ENCODE measurements at places on chromosomes 7 and 10.
A peak's percentile ranks its signal among the peaks of the same experiment; 100 is the strongest.

- DNase-seq = no peak
These were observed 64.1 kb downstream of the DOCK1 start for GRCh38 chr10:126969310-126969709.

DNA sequence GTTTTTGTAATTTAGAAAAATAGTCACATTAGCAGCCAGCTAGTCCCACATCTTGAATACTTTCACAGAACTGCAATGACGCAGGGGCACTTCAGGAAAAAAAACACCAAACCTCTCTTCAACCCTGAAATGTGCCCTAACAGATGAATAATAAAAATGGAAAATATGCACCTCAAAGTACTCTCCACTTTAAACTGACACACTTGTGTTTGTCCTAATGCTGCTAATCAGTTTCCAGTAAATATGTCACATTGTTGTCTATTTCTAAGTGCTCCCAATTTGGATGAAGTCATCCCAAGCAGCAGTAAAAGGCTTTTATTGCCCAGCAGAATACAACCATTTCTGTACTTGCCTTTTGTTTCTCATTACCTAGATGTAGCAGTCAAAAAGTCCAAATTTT, 86.7 kb downstream of the PARD3 start:
- DNase-seq = no peak

- no peak for DNase-seq
These were observed 110.0 kb downstream of the EMX2 start for GRCh38 chr10:117652228-117653169.

- no peak for DNase-seq
These were observed 95.2 kb downstream of the PHTF2 start for GRCh38 chr7:77893813-77894212.

GRCh38 chr7:11155883-11156282, 182.2 kb downstream of the PHF14 start:
- no peak for DNase-seq

DNA sequence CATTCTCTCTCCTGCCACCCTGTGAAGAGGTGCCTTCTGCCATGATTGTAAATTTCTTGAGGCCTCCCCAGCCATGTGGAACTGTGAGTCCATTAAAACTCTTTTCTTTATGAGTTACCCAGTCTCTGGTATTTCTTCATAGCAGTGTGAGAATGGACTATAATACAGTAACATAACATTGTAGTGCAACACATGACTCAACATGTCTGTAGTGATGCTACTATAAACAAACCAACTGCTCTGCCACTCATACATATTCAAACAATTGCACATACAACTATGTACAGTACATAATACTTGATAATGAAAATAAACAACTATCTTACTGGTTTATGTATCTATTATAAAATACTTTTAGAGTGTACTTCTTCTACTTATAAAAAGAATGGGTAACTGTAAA, 7.1 kb downstream of the ATOH7 start:
- peak; percentile 37 for DNase-seq

DNA sequence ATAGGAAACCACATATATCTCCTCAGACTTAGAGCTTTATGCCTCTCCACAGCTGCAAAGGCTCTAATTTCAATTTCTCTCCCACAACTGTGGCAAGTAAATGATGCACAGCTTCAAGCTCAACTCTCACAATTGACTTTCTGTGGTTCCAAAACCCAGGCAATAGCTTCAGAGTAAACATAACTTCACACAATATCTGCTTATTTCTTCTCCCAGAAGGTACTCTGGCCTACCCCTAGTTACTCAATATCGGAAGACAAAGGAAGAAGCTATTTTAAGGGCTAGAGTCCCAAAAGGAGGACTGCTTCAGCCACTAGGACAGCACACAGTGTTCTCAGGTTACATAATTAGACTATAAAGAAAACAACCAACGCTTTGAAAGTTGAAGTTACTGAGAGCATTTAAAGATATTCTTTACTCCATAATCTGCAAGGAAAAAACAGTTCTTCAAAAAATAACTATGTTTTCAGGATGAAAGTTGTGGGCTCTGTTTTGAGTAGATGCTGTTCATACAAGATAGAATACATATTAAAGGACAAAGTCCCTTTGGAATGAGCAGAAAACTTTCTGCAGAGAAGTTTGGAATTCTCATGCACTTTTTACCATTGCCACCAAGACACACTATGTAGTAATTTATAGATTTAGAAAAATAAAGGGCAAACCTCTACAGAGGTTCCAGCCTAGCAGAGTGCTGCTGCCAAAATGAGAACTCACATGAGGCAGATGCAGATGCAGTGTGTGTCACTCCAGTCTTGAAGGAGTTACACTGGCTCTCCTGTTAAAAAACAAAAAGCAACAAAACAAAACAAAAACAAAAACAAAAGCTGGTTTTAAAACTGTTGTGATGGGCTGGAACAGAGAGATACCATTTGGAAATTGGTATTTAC, 81.8 kb downstream of the NT5C2 start:
- DNase-seq = no peak

DNA sequence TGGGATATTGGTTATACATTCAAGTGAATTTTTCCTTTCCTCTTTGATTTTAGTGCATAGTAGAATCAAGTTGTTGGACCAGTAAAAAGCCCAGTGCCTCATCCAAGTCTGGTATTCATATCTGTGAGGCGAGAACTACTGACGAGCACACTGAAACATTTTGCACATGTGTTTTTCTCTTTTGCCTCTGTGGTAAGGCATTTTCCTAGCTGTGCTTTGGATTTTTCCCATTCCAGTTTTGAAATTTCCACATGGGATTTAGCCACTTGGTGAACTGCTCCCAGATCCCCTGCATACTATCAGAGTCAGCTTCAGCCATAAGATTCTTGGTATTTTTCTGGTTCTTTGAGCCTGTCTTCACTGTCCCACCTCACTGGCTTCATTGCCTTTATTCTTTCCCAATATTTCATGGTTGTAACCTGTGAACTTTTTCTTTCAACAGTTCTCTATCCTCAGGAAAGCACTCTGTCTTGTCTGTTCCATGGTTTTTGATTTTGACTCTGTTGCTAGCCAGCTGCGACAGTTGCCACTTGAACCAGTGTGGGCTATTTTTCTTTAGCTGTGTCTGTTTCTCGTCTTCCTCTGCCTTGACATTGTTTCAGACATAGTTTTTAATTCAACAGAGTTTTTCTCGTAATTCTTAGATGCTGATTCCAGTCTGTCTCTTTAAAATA, 239.0 kb downstream of the REEP3 start:
- DNase-seq = no peak

- no peak for DNase-seq
These were observed 13.2 kb upstream of the FRMPD2 start for GRCh38 chr10:48287417-48288391.

DNA sequence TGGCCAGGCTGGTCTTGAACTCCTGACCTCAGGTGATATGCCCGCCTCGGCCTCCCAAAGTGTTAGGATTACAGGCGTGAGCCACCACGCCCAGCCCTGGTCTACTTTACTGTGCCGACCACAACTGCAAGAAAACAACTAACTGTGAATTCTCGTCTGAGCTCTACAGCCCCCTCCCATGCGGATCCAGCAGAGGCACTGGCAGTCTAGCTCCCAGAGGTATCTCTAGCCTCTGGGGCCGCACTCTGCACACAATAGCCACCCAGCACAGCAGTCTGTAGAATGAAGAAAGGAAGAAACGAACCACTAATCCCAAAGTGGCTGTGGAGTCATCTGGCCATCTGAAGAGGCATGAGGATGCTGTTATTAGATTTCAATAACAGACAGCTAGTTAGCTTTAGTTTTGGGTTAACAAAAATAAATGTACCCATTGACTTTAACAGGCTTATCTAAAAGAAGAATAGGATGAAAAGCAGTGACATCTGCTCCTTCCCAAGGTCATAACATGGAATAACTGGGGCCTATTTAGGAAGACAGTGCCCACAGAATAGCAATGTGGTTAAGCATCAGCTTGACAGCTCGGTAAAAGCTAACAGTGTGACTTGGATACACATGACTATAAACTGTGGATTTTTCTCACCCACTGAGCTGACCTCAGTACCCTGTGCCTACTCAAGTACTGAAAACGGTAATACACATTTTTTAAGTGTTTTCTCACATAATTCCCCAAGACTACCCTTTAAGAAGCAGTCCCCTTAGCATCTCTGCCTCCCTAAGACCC, 131.9 kb downstream of the TNS3 start:
- DNase-seq = no peak

DNA sequence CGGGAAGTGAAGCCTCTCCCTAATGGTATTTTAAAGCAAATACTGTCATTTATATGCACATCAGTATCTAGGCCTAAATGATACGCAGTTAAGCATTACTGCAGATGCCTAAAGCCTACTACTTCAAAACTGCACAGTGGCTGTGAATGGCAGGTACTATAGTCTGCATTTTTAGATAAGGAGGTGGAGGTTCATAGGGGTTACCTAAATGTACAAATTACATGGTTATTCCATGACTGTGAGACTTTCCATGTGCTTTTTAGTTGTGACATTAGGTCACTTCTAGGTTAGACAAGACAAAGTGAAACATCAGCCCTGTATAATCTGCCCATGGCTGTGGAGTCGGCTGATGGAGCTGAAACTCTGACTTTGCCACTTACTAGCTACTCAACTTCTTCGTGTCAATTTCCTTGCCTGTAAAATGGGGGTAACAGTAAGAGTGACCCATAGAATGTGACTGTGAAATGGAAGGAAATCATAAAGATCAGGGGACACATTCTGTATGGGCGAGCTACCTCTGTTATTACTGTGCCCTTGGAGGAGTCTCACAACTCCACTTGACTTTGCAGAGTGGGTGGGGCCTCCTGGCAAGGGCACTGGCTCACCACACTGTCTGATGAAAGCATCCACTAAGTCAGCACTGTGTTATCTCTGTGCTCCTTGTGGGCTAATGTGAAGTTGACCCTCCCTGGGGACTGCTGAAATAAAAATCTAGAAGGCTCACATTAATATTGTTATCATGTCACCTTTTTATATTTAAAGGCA, 239.4 kb downstream of the TNS3 start:
- DNase-seq = no peak

DNA sequence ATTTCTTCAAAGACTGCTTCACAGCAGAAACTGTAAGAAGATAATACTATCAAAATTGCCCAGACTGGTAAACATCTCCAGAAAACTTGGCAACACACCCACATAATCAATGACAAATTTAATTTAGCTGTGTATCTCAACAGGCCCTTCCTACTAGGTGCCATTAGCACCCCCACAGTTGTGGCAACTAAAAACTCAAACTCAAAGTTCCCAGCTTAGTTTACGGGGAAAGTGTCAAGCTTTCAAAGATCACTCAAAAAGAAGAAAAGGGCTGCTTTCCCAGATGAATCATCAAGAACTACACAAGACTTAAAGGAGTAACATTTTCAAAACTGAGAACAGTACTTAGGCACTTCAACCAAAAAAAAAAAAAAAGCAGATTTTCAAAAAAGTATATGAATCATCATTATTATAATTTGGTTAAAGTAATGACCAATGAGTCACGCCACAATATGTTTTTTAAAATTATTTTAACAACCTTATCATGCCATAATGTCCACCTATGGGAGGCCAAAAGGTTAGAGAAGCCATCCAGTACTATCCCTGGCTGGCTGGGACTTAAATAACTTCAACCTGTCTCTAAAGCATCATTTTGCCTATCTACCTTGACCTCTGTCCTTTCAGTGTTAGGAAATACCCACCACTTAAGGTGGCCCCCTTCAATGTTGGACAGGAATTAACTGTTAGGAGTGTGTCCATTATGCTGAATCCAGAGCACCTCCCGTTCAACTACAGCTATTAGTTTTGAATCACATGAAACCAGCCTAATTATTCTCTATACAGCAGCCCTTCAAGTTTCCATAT, 90.8 kb downstream of the ZFAND4 start:
- no peak for DNase-seq

DNA sequence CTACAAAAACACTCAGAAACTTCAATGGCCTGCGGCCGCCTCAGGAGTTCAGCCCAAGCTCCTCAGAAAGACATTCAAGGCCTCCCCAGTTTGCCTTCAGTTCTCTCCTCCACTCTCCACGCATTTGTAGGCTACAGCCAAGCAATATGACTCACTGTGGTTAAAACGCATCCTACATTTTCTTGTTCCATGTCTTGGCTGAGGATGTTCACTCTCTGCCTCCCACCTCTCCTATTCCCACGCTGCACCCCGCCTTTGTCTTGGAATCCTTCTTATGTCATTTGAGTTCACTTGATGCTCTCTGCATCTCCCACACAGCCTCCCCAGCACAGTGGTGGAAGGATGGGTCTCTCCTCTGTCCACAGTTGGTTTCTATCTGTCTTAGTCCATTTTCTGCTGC, 184.8 kb downstream of the NPSR1 start:
- no peak for DNase-seq

DNA sequence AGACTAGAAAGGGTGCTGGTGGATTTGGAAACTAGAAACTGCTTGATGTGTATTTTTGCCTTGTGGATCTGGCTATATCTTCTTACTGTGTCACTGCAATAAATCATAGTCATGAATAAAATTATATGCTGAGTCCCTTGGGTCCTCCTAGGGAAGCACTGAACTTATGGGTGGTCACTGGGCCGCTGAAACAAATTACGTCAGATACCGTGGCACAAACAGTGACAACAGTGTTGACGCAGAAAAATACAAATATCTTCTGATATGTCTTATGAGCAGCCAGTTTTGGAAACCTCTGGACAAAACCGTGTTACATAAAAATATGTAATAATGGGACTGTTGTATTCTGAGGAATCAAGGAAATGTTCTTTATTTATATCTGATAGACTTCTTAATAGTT, 260.1 kb upstream of the SORCS1 start:
- no peak for DNase-seq

GRCh38 chr7:87505122-87505521, 29.6 kb upstream of the ABCB4 start:
- no peak for DNase-seq
